ENCODE measurements at places on chromosomes 16 and 17.

- DNase-seq: no peak
Measured at GRCh38 chr17:72099919-72100318, 20.9 kb upstream of the SOX9 start.

GRCh38 chr17:31696184-31696602 is 162.9 kb downstream of the COPRS start:
- peak; percentile 90 for DNase-seq

DNA sequence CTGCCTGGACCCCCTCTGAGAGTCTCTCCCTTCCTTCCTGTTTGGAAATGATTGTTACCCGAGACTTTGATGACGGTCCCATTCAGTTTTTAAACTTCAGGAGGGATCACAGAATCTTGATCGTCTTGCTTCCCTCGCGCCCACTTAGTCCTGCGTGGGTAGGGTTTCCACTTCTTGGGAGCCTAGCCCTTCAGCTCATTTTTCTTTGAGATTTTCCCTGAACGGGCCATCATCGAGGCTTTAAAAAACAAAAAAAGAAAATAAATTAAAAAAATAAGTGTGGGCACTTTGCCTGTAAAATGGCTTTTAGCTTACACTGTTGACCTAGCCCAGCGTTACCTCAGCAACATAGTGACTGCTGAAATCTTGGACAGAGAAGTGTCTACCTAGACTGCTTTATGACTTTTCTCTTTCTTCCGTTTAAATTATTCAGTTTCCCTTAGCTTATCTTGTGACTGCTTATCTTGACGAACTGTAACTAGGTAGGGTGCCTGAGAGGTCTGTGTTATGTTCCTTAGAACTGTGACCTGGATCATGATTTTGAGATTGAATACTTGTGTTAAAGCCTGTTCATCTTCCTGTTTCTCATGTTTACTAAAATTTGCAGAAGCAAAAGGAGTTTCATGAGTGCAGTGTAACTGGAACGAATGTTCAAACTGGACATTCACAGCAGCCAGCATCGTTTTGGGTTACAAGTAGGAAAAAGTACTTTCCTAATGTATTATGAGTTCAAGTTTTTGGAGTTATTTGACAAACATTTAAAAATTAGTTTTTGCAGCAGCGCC is 874 bp downstream of the WWP2 start:
- DNase-seq: no peak

DNA sequence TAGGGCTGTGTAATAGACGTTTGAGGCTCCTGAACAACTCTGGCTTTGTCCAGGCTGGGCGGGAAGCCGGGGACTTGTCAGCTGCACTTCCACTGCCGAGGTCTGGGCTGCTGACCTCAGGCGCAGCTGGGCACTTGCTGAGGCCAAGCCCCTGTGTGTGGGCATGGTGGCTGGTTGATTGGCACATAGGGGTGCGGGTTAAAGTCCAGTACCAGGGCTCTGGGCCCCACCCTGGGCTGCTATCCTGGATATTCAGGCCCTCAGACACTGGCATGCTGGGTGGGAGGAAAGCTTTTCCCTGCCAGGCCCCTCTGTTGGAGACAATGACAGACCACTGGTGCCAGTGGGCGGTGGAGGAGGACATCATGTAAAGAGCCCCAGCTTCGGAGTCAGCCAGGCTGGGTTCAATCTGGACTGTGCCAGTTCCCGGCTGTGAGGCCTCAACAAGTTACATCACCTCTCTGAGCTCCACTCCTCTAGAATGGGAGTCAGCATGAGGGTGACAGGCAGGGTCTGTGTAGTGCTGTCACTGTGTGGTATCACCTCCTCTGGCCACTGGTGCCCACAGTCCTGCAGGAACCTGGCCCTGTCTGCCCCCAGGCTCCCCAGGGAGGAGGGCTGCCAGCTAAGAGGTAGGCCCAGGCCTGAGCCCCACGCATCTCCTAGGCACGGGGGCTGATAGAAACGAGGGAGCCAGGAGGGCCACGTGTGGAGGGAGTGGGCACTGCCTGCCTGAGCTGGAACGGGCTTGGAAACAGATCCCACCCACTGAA is 42.5 kb downstream of the PSME3IP1 start:
- no peak for DNase-seq

- no peak for DNase-seq
Measured at GRCh38 chr17:8739097-8739496, 5.5 kb downstream of the CCDC42 start.

- DNase-seq: no peak
Measured at GRCh38 chr16:89066721-89067120, 26.9 kb upstream of the ACSF3 start.

GRCh38 chr17:4901108-4901647 is 1.7 kb downstream of the CHRNE start:
- DNase-seq: no peak

DNA sequence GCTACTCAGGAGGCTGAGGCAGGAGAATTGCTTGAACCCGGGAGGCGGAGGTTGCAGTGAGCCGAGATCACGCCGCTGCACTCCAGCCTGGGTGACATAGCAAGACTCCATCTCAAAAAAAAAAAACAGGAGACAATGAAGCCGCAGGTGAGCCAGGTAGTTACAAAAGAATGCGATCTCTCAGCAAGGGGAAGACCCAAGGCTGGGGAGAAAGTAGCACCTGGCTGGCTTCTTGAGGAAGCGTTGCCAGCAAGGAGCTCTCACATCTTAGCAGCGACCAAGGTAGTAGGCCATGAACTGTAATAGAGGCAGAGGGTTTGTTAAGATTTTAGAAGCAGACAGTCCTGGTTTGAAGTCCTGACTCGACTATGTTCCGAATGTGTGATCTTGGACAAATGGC is 175.0 kb downstream of the AIPL1 start:
- no peak for DNase-seq

GRCh38 chr16:30397776-30398660 is 2.8 kb downstream of the ZNF48 start:
- no peak for DNase-seq

DNA sequence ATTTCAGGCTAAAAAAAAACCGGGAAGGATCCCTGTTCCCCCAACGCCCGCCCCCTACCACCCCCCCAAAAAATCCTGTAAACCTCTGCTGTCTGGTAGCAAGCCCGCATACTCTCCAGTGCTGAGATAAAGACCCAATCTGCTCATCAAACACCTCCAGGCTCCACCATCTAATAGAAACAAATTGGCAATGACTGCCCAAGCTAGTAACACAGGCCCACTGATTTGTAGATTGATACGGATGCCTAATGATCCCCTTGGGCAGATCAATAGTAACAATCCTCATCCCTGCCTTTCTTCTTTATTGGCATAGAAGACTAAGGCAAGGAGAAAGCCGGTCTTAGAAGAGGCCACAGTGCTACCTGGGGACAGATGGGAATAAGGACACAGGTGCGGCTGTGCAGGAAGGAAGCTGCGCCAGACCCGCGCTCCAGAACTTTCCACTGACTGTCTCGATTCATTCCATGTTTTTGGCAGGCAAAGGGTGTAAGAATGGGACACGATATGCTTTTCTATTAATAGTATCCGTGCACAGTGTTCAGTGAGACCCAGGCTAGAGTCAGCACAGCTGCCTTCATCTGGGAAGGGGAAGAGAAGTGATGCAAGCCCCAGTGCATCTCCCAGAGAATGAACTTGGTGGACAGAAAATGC is 407.6 kb upstream of the PSMD7 start:
- DNase-seq: no peak

DNA sequence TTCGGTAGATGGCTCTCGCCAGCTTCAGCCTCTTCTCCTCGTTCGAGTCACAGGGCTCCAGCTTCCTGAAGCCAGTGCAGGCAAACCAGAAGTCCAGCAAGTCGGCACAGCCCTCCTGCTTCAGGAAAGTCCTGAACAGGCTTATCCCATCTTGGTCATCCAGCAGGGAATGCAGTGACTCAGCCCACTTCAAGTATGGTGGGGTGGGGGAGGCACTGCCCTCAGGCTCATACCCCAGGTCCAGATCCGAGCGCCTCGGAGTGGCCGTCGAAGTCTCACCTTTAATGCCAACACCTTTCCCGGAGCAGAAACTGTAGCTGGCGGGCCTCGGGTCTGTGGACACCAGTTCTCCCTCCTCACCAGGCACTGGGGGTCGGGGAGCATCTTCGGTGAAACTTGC is 5.9 kb downstream of the AXIN1 start:
- no peak for DNase-seq

- DNase-seq: no peak
Measured at GRCh38 chr16:83958137-83958845, 5.3 kb downstream of the OSGIN1 start.

DNA sequence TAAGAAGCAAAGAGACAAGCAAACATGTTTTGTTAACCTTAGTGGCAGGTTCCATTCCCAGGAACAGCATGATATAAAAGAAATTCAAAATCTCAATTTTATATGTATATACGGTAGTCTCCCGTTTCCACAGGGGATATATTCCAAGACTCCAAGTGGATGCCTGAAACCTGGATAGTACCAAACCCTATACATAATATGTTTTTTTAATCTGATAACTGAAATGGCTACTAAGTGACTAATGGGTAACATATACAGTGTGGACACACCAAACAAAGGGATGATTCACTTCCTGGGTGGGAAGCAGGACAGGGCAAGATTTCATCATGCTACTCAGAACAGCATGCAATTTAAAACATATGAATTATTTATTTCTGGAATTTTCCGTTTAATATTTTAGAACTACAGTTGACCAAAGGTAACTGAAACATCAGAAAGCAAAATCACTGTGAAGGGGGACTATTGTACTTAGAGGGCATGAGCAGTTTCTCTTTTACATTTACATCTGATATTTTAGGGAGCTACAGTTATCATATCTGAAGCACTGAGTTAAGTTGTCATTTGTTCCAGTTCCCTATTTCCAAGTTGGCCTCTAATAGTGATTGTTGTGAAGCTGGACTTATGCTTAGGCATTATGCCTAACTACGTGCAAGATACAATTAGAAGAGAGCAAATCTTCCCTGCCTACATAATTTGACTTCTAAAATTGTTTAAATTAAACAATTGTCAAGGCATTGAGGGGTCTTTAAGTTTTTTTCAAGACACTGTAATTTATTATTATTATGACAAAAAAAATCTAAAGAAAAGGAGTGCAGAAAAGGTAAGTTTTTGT is 34.1 kb upstream of the ABCA6 start:
- peak; percentile 43 for DNase-seq

GRCh38 chr16:56776562-56776961 is 46.6 kb downstream of the NUP93 start:
- DNase-seq: no peak

- DNase-seq: no peak
Measured at GRCh38 chr16:72282362-72282761, 110.4 kb upstream of the PMFBP1 start.

DNA sequence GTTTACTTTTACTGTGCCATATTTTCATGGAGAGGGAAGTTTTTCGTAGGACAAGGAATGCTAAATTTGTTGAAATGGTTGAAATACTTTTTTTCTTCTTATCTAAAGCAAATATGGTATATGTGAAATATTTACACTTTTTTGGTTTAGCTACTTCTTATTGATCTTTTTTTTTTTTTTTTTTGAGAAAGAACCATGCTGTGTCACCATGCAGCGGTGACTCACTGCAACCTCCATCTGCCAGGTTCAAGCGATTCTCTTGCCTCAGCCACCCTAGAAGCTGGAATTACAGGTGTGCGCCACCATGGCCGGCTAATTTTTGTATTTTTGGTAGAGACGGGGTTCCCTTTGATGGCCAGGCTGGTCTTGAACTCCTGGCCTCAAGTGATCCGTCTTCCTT is 100.5 kb downstream of the FTO start:
- DNase-seq: no peak

DNA sequence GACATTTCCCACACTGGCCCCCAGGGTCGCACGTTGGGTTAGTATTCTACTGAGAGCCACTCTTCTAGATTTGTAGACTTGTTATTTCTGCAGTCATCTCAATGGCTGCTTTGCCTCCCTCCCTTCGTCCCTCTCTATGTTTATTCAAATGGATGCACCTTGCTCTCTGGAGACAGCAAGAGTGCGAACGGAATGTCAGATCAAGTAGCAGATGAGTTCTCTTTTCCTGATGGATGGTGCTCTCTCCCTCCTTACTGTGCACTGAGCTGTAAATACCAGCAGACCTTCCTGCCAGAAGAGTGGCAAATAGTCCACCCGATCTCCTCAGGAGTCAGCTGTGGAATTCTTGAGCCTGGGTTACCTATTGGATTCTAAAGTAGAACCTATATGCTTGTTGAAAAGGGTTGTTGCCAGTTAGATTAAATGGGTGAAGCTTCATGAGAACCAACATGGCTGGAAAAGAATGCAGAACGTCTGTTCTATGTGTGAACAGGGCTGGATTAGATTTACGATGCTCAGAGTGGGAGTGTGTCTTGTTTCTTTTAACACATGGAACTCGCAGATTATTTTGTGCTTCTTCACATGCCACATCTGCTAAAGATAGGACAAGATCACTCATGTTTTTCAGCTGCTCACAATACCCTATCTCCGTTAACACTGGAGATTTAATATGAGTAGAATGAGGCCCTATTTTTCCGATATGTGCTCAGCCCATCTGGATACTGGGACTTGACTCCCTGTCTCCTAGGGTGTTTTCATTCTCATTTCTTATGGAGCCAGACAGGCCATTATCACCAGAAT is 6.1 kb downstream of the GNAO1 start:
- DNase-seq: no peak

DNA sequence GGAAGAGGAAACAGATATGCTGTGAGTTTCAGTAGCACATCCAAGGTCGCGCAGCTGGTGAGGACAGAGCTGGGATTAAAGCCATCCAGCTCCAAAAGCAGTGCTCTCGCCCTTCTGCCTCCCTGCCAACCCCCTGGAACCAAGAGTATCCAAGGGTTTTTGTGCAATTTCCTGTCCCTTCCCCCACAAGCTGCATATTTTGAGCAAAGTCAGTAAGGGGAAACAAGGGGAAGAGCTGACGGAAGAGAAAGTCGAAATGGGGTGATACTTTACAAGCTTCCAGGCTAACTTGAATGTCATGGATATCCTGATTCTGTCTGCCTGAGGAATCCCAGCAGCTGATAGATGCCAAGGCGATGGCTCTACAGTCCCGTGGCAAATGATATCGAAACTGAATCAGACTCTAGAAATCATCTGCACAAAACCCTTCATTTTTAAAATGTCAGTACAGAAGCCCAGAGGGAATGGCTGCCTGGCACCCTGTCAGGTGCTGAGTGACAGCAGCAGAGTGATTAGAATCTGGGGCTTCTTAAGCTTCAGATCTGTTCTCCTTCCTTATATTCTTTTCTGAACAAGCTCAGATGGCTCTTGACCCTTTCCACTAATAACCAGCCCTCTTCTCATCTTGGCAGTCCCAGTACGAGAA is 42.9 kb upstream of the TEKT3 start:
- DNase-seq: peak; percentile 28

GRCh38 chr16:85639529-85640253 is 26.6 kb downstream of the GSE1 start:
- no peak for DNase-seq

All from stromal cell of bone marrow (primary cell).